Activated CD4-positive, alpha-beta memory T cell treated with anti-CD3 and anti-CD28 coated beads for 36 hours (primary cell): ENCODE measurements at places on chromosomes 16 and 17. TPM values are rescaled to one million over a fixed set of nuclear protein-coding genes. Genes with fewer than 3 reads are reported as not detected.

Gene MT1M
- not detected for total RNA-seq

Gene SENP3
- 53.2 TPM for total RNA-seq

Gene GPR139
- not detected for total RNA-seq

Gene CCL17
- 1.6 TPM for total RNA-seq

Gene BICDL2
- 0.40 TPM for total RNA-seq

Gene SEBOX
- not detected for total RNA-seq

Gene TOX3
- total RNA-seq, result not detected

Gene HBA2
- not detected for total RNA-seq

Gene CSF3
- not detected for total RNA-seq

Gene NPB
- not detected for total RNA-seq
